ENCODE measurements at places on chromosomes 11 and 22.

GRCh38 chr22:31082606-31083376 lies 1.7 kb downstream of the SMTN start:
- DNase-seq, result peak; percentile 28

GRCh38 chr11:114135737-114136151 lies 76.2 kb downstream of the ZBTB16 start:
- DNase-seq, result no peak

- no peak for DNase-seq
Measured at GRCh38 chr11:22728600-22729389, 62.4 kb downstream of the GAS2 start.

DNA sequence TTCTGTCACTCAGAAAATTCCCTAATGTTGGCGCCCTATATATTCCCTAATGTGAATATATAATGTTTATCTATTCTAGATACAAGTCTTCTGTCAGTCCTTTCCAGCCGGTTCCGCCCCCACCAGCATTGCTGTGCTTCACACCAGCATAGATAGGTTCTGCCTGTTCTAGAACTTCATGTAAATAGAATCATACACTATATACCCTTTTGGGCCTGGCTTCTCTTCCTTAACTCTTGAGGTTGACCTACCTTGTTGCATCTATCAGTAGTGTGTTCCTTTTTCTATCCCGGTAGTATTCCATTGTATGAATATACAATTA lies 34.6 kb downstream of the OTOG start:
- DNase-seq, result no peak

GRCh38 chr11:16191212-16191867 lies 165.0 kb downstream of the SOX6 start:
- no peak for DNase-seq

DNA sequence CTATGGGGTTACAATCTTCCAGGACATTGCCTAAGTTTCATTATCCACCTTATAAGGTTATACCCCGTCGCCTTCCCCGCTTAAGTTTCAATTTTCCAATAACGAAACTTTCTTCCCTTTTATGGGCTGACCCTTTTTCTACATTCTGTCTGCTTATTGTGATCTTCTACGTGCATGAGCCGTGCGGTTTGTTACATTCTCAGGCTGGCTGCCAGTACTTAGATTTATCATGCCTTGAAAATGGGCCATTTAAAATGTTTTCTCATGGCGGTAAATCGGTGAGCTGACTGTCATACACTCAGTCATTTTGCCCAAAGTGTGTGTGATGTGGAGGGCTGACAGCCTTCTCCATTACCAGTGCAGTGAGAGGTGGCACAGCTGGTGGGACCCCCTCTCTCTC lies 23.3 kb downstream of the DGCR6L start:
- DNase-seq, result no peak

GRCh38 chr22:37094239-37094638 lies 15.3 kb downstream of the TMPRSS6 start:
- DNase-seq, result no peak

DNA sequence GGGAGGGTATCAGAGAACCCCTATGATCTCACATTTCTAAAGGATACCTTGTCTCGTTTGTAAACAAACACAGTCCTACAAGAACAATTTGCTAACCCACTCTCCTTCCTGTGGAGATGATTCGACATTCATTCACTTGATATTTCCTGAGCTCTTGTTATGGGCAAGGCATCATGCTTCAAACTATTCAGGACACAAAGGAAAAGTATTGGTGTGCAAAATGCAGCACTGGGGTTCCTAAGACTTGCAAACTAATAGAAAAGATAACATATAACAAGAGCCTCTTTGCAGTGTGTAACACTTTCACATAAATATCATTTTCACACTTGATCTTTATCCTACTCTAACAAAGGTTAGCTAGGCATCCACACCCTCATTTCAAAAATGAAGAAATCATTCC lies 211.5 kb upstream of the BLID start:
- no peak for DNase-seq

DNA sequence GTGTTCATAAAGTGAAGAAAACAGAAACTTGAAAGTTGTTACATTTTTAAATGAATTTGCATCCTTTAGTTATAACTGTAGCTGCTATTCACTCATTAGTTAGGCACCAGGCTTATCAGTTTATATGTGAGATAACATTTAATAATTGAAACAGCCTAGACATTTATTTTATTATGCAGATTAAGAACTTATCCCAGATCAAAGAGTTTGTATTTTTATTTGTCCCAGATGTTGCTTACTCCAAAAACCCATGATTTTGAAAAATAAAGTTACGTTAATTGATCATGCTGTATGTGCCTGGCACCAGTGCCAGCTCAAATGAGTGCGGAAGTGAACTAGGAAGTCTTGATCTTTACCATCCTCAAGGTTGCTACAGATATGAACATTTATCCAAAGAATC lies 172.7 kb upstream of the CARD18 start:
- DNase-seq, result no peak

DNA sequence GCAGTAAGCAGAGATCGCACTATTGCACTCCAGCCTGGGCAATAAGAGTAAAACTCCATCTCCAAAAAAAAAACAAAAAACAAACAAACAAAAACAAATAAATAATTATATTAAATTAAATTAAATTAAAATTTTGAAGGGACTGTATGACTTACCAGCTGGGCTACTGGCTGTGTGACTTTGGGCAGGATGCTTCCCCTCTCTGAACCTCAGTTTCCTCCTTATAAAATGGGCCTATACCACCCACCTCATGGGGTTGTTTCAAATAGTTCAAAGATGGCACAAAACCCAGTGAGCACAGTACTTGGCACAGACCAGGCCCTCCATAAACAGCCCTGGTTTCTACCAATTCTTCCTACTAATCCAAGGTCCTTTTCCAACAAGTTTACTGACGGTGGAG lies 34.9 kb downstream of the ASCC2 start:
- DNase-seq, result no peak

- DNase-seq, result no peak
Measured at GRCh38 chr11:14975252-14975587, 3.1 kb upstream of the CALCA start.

GRCh38 chr22:49480896-49481658 lies 346.6 kb downstream of the BRD1 start:
- DNase-seq, result no peak

DNA sequence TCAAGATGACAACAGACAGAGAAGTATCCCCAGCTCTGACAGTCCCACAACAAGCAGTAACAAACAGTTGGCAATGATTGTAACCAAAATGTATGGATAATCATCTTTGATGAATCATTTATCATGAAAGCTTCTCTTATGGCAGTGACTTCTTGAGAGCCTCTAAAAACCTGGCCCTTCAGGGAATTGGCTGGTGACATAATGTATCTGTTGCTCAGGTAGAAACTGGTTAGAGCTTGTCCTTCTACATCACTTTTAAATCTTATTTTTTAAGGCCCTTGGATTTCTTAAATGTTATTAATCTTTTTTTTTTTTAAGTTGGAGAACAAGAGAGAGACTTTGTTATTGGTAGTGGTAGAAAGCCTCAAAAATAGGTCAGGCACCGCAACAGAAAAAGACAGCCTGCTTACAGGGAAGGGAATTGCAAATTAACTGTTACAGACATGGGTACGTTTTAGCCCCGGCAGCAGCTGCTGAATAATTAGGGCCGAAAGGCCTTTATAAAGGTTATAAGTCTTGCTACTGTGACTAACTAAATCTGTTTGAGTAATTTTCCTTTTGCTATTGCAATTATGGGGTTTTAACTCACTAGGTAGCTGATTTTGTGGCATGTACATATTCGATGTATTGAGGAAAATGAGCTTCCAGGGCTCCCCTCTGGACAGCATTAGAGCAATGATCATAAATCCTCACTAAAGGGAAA lies 207.7 kb upstream of the LRRC4C start:
- no peak for DNase-seq

- DNase-seq, result no peak
Measured at GRCh38 chr11:14022251-14022650, 59.7 kb downstream of the SPON1 start.

GRCh38 chr11:75161506-75162095 lies 10.7 kb downstream of the SLCO2B1 start:
- no peak for DNase-seq

DNA sequence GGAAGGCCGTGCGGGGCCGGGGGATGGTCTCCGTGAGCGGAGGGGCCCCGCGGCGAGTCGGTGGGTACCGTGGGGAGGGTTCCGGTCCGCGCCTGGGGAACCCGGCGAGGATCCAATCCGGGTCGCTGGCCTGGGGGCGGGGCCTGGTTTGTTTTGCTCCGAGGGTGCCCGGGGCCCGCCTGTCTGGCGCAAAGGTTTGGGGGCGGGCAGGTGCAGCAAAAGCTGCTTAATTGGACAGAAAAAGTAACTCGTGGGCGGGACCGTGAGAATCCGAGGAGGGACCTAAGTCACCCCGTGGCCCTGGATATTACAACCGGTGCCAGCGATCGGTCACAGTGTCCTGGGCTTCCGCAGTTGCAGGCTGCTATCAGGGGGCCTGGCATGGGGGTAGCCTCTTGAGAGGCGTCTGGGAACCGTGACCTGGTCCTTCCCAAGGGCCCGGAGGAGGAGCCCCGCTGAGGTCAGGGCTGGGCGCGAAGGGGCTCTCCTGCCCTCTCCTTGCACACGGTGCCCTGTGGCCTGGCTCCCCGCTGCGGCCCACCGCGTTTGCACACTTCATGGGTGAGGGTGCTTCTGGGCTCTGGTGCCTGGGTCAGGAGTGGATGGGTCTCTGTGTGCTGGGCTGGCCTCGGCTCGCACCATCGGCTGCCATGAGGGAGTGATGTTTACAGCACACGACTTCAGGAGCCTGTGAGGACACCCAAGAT lies 1.4 kb downstream of the PNPLA2 start:
- peak; percentile 88 for DNase-seq

DNA sequence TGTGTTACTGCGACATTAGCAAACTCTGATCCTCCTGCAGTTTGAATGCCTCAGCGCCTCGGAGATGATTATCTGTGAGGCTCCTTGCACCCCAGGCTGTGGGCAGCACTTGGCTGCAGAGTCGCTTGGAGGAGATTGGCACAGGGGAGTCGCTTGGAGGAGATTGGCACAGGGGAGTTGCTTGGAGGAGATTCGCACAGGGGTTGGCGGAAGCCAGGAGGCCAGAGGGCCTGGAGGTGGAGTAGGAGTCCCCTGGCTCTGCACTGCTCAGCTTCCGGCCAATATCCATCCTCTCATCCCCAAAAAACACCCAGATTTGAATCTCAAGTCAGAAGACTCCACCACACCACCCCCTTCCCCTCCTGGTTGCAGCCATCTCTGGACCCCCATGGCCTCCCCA lies 192.6 kb upstream of the NECTIN1 start:
- DNase-seq, result no peak

GRCh38 chr11:70364745-70365543 lies 33.4 kb upstream of the CTTN start:
- DNase-seq, result peak; percentile 53

GRCh38 chr11:95584180-95584579 lies 205.4 kb downstream of the FAM76B start:
- DNase-seq, result no peak

DNA sequence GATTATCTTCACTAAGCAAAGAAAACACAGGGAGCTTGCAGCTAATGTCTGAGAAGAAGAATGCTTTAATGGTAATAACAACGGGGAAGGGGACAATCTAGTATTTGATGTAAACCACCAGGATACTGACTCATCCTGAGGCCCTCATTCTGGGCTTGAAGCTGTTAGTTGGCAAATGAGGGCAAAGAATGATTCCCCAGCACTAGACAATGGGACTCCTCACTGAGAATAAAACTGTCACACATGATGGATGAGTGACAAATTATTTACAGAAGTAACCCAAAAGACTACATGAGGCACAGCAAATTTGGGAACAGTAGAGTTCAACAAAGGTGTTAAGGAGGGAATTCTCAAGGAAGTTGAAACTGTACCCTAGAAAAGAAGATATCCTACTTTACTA lies 76.3 kb downstream of the FAM168A start:
- no peak for DNase-seq

DNA sequence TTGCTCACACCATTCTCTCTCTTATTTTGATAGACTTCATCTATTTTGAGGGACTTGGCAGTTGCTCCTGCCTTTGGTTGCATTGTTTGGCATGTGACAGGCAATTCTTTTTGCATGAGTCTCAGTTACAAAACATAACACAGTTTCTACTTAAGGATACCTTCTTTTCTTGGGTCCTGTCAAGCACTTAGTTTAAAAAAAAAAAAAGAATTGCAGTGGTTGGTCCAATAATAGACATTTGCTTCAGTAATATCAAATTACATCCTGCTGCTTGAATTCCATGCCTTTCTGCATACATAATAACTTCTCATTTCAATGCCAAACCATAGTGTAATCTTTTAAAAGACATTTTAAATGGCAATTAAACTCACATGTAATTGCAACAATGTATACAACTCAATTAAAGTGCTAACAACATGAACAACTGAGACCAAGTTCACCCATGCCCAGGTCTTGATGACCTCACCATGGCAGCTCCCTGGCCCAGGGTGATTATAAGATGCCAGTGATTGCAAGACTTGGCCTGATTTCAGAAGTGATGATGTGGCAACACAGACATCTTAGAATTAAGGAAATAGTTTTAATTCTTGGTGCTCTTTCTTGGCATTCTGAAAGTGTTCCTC lies 32.2 kb upstream of the PLET1 start:
- no peak for DNase-seq

DNA sequence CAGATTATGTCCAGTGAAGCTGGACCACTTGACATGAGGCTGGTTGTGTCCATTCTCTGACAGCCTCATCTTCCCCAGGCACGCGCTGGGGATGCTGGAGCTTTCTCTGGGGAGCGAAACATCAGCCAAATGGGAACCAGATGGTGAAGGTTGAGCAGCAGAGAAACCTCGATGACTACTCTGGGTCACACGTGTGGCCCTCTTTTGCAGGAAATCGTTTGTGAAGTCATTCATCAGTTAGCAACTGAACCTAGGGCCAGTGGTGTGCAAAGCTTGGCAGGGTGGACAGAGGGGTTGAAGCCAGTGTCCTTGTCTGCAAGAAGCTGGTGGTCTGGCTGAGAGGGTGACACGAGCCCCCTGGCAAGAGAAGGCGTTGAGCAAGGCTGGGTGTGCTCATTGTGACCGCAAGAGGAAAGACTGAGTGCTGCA lies 109.8 kb downstream of the ZBTB16 start:
- no peak for DNase-seq

GRCh38 chr11:27649800-27650199 lies 50.5 kb downstream of the BDNF start:
- DNase-seq, result no peak

GRCh38 chr22:16829985-16830384 lies 4.8 kb upstream of the XKR3 start:
- DNase-seq, result no peak

- no peak for DNase-seq
Measured at GRCh38 chr11:115939104-115939730, 435.0 kb upstream of the CADM1 start.

DNA sequence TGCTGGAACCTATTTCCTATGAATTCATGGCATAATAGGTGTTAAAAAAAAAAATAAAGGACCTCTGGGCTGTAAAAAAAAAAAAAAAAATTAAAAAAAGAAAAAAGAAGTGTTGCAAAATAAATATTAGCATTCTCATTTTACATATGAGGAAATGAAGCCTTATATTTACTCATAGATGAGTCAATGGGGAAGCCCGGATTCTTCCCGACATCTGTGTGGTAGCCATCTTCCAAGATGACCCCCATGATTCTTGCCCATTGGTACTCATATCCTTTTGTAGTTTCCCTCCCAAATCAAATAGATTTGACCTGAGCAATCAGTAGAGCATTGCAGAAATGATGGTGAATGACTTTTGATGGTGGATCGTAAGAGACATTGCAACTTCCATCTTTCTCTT lies 3.0 kb upstream of the SWAP70 start:
- DNase-seq, result no peak

- no peak for DNase-seq
Measured at GRCh38 chr11:85672105-85672902, 7.4 kb upstream of the CREBZF start.

GRCh38 chr11:115544422-115544948 lies 40.3 kb upstream of the CADM1 start:
- DNase-seq, result no peak

Data from activated CD8-positive, alpha-beta memory T cell treated with anti-CD3 and anti-CD28 coated beads for 4 hours (primary cell).